ENCODE measurements at places on chromosomes 3 and 15.

GRCh38 chr3:21544076-21544462 lies 206.9 kb downstream of the ZNF385D start:
- DNase-seq, result no peak

GRCh38 chr15:70140543-70141375 lies 43.0 kb upstream of the TLE3 start:
- DNase-seq, result no peak

GRCh38 chr15:38554354-38554753 lies 10.3 kb downstream of the RASGRP1 start:
- no peak for DNase-seq

DNA sequence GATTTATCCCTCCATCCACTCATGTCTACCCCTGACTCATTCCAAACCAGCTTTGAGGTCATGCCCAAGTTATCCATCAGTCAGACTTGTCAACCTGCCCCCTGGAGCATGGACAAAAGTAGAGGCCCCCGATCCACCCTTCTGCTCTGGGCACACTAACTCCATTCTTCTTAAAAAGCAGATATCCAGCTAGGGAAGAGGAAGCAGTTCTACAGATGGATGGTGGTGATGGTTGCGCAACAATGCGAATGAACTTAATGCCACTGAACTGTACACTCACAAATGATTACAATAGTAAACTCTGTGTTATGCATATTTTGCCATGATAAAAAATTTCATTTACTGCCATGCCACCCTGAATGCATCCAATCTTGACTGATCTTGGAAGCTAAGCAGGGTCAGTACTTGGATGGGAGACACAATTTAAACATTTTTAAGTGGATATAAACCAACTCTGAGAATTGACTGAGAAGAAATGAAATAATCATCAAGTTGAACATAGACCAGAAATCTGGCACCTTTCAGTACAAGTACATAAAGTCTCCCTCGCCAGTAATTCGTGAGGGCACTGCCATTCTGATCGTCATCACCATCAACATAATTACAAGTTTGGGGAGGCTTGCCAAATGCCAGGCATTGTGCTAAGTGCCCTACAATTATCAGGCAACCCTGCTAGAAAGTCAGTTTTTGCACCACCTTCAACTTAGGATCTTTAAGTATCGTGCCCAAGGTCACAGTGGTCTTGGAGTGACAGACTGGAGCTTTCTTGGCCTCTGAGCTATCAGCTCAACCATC lies 124.8 kb downstream of the ATP10A start:
- DNase-seq, result no peak

GRCh38 chr3:113736548-113737089 lies 9.4 kb downstream of the NAA50 start:
- DNase-seq, result no peak

- no peak for DNase-seq
These were observed 4.5 kb upstream of the AP2M1 start for GRCh38 chr3:184169896-184170875.

DNA sequence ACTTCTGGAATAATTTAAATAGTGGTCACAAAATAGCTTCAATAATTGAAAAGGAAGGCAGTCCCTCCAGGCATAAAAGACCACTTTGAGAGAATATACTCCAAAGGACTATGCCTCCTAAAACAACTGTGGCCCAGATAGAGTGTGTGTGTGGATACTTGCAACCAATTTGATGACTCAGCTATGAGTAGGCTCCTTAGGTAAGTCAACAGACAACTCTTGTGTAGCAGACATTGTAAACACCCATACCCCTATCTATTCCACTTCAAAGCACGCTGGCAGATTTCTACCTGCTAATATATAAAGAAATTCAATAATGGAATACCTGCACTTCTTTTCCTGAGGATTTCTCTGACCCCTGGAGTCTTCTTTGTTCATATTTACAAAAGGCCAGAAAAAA lies 254.5 kb downstream of the NEK10 start:
- no peak for DNase-seq

- no peak for DNase-seq
These were observed 102.4 kb downstream of the LRIG1 start for GRCh38 chr3:66398228-66399025.

GRCh38 chr3:31275038-31275572 lies 257.6 kb upstream of the STT3B start:
- no peak for DNase-seq

DNA sequence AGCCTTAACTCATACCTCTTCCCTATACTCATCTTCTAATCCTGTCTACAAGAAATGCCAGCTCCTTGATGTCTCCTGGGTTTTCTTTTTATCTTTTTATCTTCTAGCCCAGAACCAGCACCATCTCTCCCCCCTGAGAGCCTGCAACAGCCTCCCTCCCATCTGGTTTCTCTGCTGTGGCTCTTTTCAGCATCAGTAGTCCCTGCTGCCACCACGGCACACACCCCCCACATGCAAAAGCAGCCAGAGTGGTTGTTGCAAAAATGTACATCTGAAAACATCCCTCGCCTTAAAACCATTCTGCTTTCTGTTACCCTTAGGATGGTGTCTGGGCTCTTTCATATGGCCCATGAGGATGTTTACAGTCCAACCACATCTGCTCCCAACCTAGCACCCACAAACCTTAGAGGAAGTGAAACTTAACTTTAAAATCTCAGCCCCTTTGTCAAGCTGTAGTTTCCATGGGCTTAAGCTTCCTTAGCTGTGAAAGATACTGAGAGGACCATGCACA lies 775 bp downstream of the TTC21A start:
- DNase-seq, result no peak

- no peak for DNase-seq
These were observed 89.2 kb downstream of the CGGBP1 start for GRCh38 chr3:87969620-87970019.

- no peak for DNase-seq
These were observed 335.1 kb upstream of the THRB start for GRCh38 chr3:24829629-24830229.

- no peak for DNase-seq
These were observed 65.0 kb downstream of the SETD2 start for GRCh38 chr3:47098910-47099309.

DNA sequence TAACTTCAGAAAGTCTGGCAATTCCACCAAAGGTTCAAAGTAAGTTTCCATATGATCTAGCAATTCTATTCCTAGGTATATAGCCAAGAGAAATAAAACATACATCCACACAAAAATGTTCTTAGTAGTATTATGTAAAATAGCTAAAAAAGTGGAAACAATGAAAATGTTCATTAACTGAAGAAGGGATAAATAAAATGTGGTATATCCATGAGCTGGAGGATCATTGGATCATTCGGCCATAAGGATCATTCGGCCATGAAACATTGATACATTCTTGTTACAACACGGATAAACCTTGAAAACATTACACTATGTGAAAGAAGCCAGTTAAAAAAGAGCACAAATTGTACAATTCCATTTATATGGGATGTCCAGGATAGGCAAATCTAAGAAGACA lies 2.4 kb downstream of the KPNA4 start:
- no peak for DNase-seq

- no peak for DNase-seq
These were observed 85.7 kb upstream of the MYZAP start for GRCh38 chr15:57505949-57506391.

DNA sequence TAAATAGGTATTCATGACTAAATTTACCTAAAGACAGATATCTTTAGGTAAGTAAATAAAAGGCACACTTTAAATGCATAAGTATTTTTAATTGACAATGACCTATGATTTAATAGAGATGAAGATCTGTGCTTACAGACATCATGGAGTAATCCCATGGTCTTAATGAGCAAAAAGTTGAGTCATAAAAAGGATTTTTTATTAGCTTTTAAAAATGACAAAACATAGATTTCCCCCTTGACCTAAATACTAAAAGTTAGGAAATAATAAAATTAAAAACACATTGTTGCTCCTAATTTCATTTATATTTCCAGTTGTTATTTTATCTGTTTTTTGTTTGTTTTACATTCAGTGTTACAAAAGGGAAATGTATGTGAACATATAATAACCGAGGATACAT lies 1005.7 kb downstream of the ROBO1 start:
- DNase-seq, result no peak

DNA sequence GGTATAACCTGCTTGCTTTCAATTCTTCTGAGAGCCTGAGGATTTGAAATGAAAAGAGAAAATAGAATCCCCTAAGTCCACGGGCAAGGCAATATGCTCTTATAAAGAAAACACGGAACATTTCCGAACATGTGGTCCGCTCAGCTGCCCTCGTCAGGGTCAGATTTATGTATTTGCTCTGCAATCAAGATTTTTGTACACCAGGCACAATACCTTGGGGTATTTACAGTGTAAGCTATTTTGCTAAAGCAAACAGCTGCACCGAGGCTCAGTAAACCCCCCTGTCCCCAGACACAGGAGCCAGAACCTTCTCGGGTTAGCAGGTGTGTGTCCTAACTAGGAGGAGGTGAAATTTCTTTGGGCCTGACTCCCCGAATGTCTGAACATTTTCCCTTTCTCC lies 155.8 kb upstream of the LRIG1 start:
- no peak for DNase-seq

DNA sequence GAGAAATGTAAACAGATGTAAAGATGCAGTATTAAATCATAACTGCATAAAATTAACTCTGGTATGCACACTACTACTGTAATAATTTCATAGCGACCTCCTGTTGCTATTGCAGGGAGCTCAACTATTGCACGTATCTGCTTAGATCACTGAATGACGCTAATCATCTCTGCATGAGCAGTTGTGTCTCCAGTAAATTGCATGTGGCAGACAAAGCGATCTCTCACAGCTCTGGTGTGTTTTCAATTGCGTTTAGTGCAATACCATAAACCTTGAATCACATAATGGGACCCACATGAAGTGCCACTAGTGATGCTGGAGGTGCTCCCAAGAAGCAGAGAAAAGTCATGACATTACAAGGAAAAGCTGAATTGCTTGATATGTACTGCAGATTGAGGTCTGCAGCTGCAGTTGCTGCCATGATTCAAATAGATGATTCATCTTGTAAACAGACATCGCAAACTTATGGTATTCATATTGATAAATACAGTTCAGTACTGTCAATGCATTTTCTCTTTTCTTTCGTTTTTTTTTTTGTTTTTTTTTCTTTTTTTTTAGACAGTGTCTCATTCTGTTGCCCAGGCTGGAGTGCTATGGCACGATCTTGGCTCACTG lies 30.2 kb upstream of the LCTL start:
- DNase-seq, result no peak

DNA sequence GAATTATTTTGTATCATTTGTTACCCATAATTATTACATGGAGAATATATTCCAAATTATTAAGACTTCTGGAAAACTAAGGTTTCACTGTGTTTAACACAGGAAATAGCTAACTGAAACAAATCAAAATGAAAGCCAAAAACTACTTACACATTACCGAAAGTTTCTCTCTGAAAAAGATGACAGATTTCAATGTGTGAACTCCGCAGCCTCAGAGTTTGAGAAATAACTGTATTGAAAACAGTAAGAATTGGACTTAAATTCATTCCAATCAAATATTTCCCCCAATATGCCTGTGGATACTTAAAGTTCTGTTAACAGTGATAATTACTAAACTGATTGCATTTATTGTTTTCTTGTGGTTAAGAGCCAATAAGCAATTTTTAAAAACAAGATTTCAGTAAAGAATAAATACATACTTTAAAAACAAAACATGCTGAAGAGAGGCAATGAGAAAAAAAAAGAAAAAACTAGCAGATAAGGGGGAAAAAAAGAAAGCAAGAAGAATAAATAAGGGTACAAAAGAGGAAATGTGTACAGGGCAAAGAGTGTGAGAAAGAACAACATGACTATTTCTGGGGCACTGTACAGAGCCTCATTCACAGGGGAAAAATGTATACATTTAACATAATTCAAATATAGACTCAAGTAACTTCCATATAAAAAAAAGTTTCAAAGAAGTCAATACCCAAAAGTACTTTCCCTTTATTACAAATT lies 30.7 kb downstream of the DENND4A start:
- no peak for DNase-seq

GRCh38 chr15:89111961-89112340 lies 23.7 kb downstream of the ABHD2 start:
- no peak for DNase-seq

DNA sequence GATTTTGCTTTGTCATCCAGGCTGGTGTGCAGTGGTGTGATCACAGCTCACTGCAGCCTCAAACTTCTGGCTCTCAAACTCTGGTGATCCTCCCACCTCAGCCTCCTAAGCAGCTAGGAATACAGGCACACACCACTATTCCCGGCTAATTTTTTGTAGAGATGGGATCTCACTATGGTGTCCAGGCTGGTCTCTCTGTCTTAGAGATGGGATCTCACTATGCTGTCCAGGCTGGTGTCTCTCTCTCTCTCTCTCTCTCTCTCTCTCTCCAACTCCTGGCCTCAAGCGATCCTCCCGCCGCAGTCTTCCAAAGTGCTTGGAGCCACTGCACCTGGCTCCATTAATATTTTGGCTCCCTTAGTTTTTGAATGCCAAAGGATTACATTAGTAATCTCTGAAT lies 17.7 kb downstream of the USF3 start:
- no peak for DNase-seq

Measured in stimulated activated CD4-positive, alpha-beta T cell treated with anti-CD3 and anti-CD28 coated beads, Interleukin-12 subunit alpha, Interleukin-12 subunit beta, amount 100 ng/mL, for 24 hours (primary cell).